Fibroblast of upper back skin (primary cell): ENCODE measurements at places on chromosomes 7 and 10.
A peak's percentile ranks its signal among the peaks of the same experiment; 100 is the strongest.

DNA sequence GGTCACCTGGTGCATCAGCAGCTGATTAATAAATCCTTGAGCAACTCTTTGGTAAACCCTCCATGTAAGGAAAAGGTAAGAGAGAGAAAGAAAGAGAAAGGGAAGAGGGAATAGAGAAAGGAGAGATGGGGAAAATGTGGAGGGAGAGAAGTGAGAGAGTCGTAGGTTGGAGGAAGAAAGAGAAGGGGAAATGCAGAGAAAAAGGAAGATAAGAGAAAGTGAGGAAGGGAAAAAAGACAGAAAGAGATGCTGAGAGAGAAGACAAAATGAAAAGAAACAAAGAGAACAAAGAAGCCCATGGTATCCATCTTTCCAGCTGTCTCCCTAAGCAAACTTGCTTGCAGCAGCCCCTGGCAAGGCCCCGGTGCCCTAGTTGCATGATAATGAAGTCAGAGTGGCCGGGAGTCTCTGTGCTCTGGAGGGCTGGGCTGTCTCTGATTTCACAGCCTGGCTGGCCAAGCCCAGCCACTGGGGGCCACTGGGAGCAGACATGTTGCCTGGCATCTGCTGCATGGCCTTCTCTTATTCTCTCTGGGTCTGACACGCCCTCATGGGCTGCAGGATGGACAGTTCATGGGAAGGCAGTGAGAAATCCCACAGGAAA lies 48.4 kb downstream of the PRR15 start:
- DNase-seq, result no peak

DNA sequence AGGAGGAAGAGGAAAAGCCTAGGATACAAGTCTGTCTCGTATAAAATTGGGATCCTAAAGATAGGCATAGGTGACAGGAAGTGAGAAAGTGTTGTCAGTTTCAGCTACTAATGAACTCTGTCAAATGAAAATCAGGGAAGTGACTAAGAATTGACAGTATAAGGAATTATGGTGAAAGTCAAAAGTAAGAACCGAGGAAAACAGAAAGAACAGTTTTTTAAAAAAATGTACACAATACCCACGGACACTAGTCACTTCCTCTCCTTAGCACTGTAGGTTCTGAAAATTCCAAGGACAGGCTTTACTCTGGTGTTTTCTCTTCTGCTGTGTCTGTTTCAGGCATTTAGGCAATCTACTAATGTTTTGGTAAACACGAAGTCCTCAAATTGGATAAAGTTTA lies 42.3 kb downstream of the ATAD1 start:
- peak; percentile 18 for DNase-seq

- no peak for DNase-seq
Measured at GRCh38 chr10:52472406-52473146, 158.5 kb downstream of the DKK1 start.

DNA sequence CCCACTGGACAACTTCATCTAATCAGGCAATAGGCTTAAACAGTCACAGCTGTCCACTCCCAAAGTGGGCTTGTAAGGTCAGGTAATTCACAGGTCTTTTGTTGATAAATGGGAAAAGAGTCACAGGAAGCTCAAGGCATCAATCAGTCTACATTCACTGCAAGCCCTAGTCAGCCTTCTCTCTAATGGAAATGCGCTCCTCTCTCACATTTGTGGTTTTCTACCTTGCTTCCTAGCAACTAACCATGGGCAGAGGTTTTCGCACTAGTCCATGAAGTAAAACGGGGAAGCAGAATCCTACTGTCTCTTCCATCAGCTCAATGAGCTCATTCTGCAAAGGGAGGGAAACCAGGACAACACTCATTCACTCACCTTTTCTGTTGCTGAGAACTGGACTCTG lies 53.5 kb upstream of the APBB1IP start:
- no peak for DNase-seq

GRCh38 chr7:50814166-50814565 lies 31.5 kb upstream of the GRB10 start:
- DNase-seq, result no peak

GRCh38 chr10:94046098-94046497 lies 52.4 kb downstream of the PLCE1 start:
- no peak for DNase-seq

GRCh38 chr10:132638130-132638515 lies 100.5 kb downstream of the INPP5A start:
- DNase-seq, result no peak

- DNase-seq, result peak; percentile 52
Measured at GRCh38 chr10:14468023-14468441, 137.3 kb upstream of the FRMD4A start.

DNA sequence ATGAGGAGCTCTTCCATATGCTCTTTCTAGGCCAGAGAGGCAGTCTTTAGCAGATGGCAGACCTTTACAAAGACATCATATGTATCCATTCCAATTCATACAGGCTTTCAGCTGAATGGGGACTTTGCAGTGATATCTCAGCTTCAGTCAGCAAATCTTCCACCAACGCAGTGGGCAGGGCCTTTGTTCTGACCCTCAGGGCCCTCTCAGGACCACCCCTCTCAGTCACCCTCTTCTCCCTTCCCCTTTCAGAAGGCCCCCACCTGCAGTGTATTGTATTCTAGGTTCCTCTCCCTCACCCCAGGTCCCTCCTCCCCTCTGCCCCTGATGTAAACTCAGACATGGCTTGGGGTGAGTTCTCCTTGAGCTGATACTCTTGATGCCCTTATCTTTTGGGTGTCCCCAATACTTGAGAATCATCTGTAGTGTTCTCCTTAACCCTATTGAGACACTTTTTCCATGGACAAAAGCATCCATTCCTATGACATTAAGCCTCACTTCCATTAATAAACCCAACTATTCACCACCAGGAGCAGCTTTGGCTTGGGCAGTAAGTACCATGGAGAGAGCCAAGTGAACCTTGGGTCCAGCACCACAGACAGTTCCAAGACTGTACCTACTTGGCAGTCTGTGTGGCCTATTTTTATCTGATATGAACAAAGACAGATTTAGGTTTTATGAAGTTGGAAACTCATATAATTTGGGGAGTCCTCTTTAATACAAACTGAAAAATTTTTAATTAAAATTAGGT lies 62.7 kb downstream of the ADCYAP1R1 start:
- DNase-seq, result peak; percentile 47

DNA sequence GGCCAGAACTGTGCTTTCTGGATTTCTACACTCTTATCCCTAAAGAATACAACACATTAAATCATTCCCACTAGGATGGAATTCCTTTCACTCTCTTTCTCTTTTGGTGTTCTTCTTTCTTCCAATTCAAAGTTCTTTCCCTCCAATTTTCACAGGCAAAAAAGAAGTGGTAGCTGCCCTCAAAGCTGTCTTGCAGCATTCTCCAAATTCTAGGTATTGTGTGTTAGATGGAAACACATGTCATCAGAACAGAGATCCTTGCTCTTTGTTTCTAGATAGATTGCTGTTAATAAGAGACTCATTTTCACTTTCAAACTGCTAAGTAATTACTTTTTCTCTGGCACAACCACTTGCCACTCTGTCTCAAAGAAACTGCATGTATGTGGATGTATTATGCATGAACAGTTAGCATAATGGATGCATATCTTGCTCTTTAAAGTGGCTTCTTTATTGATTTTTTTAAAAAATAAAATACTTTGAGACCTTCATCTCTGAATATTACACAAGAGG lies 31.0 kb downstream of the SHTN1 start:
- DNase-seq, result no peak

GRCh38 chr7:29039821-29040578 lies 81.9 kb upstream of the TRIL start:
- DNase-seq, result peak; percentile 91

DNA sequence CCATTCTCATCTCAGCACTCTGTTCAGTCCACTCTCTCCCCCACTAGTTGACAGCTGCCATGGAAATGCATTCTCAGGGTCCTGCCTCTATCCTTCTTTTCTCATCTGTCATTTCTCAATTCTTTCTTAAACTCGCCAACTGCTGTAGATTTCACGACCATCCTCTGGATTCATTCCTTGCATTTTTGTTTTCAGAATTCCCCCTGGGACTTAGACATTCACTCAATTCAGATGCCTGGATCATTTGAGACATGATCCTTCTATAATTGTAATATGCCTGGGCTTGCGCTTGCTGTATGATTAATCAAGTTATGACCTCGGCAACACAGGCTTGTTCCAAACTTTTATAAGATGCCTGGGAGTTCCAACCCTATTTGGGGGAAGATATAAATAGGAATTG lies 104.5 kb downstream of the RAB11FIP2 start:
- peak; percentile 69 for DNase-seq

DNA sequence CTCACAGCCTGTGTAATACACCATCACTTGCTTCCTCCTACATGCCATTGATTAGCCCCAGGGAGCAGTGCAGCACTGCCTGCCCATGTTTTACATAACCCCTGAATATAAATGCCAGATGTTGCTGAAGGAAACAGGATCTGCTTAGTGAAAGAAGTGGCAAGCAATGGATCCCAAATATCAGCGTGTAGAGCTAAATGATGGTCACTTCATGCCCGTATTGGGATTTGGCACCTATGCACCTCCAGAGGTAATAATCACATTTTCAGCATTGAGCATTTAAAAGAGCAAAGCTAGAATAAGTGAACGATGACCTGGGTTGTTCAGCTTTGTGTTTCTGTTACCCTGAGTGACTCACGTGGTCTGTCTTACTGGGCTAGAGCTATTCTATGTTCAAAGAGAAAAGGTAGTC lies at the start of gene AKR1C4:
Gene AKR1C4 (plus strand): TSS at position 136 of the 412 bp plus-strand sequence. CDS start 31 bp downstream, at position 167.
- no peak for DNase-seq

GRCh38 chr10:121702351-121703320 lies 104.4 kb upstream of the FGFR2 start:
- peak; percentile 85 for DNase-seq
